Femur (tissue), 1 donor: ENCODE measurements at places on chromosomes 11 and 22.

DNA sequence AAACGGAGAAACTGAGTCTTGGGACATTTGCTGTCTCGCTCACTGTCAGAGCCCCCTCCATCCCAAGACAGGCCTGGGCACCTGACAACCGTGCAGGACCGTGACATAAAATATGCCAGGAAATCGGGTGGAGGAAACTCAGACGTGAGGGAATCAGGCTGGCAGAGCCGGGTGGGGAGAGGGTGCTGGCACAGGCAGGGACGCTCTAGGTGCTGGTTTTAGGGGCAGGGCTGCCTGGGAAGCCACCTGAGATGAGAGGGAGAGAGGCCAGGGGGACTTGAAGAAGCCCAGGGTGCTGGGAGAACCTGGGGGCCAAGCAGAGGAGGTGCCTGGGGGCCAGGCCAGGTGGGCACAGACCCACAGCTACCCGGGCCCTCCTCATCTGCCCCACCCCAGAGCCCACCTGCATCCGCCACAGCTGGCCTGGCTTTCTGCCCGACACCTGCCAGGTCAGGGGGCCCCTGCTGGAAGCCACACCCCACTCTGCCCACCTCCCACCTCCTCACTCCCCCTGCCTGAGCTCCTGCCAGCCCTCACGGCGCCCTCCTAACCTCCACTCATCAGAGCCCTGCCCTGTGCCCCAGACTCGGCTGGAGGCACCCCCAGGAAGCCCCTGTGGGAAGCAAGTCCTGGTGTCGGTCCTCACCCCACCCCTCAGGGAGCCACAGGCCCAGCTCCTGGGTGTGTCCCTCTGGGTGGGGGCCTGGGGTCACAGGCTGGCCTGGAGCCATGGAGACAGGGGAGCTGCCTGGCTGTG lies 27.3 kb upstream of the MUC5AC start:
- no peak for DNase-seq

DNA sequence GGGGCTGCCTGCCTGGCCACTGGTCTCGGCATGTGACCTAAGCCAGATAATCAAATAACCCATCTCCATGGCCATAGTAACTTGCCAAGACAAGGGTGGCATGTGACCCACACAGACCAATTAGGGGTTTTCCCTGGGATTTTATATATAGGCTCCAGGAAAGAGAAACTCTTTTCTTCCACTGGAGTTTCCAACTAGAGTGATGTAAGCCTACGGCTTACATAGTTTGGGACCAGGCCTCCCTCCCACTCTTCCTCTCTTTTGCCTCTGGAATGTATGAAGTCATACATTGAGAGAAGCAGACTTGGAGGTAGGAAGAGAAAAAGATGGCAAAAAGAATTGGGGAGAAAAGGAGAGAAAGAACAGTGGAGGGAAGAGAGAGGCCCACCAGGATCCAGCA lies 84.6 kb upstream of the LDLRAD3 start:
- no peak for DNase-seq

DNA sequence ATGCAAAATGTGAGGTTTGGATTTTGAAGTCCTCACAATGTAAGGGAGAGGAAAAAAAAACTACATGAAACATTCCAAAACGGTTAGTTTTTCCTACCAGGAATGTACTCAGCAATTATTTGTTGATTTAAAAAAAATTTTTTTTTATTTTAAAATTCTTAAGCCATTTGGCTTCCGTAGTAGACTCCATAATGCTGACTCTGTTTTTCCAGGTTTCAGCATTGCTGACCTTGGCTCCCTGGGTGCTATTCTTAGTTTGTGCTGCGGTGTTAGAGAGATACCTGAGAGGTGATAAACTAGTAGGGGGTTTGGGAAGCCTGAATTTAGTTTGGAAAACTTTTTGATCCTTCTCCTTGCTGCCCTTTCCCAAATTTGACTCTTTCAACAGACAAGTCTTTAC lies 10.6 kb downstream of the STT3A start:
- no peak for DNase-seq

GRCh38 chr11:35352077-35352888 lies 67.1 kb downstream of the SLC1A2 start:
- DNase-seq = no peak

GRCh38 chr11:12968101-12968500 lies 41.0 kb upstream of the RASSF10 start:
- no peak for DNase-seq

DNA sequence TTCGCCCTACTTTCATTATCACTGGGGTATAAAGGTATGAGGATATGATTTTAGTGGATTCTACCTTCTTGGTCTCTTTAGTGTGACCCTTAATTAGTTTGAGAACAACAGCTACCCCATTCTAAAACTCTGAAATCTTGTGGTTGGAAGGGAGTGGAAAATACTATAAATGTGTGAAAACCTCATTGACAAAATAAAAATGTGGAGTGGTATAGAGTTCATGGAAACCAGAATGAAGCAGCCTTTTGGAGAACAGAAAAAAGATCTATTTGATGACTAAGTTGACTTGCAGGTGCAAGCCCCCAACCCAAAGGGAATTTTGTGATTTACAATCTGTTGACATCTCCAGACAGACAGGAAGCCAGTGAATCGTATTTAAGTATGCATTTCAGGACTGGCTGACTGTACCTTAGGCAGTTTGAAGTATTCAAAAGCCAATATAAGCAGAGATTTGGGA lies 75.8 kb downstream of the GAS2 start:
- peak; percentile 56 for DNase-seq

GRCh38 chr11:69721745-69722144 lies 17.9 kb upstream of the FGF19 start:
- DNase-seq = no peak

- DNase-seq = no peak
Measured at GRCh38 chr11:96393753-96394348, 4.0 kb downstream of the JRKL start.

- no peak for DNase-seq
Measured at GRCh38 chr22:36319595-36320497, 66.9 kb downstream of the APOL1 start.

DNA sequence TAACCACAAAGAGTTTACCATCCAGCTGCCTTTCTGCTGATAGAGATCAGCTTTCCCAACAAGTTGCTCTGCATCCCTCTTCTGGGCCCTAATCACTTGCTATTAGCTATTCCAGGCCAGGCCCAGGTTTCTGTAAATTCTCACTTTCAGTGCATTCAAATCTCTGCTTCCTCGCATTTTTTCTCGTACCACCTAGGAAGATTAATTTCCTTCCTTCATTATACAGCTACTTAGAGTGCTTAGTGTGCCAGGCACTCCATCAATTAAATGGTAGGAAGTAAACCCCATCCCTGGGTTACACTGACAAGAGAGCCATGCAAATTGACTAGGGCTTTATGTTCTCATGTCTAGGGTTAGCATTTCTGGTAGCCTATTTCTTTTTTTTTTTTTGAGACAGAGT lies 9.7 kb downstream of the SIAE start:
- no peak for DNase-seq

- DNase-seq = no peak
Measured at GRCh38 chr11:14318581-14318981, 40.4 kb downstream of the RRAS2 start.

GRCh38 chr11:65648997-65649493 lies 11.1 kb downstream of the SIPA1 start:
- no peak for DNase-seq

GRCh38 chr11:11253497-11253896 lies 99.6 kb downstream of the CSNK2A3 start:
- DNase-seq = no peak

- no peak for DNase-seq
Measured at GRCh38 chr11:30921811-30922210, 335.7 kb upstream of the MPPED2 start.

DNA sequence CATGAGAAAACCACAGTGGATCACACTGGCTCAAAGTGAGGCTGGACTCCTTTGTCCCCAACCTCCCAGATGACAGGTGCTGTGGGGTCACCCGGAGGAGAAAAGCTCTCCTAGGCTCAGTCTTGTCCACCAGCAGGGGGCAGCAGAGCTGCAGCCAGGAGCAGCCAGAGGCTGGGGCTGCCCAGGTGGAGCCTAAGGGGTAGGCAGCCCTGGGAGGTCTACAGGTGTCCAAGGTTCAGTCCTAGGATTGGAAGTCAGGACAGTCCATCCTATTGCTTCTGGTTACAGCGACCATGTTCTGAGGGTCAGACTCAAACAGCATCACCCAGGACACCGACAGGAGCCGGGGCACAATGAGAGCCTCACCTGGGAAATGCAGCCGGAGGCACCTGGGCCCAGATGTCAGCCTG lies 77.6 kb upstream of the IGLL5 start:
- peak; percentile 55 for DNase-seq

DNA sequence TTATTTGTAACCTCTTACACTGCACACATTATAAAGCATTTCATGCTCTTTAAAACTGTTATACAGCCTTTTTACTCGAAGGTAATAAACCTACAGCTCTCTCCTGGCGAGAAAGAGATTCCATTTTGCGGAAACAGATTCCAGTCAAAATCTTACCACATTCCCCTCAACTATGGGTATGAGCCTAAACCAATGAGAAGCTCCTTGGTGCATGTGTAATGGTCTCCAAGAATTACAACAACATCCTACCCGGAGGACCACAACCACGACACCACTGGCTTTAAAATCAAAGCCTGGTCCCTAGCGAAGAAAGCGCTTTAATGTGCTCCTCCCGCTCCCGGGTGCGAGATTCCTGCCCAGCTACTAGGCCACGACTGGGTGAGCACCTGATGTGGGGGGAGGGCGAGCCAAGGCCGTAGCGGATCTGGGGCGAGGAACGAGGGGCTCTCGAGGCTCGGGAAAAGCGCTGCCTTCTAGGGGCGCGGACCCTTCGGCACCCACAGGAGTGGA lies 821 bp downstream of the CELF1 start:
- DNase-seq = peak; percentile 38

- DNase-seq = peak; percentile 87
Measured at GRCh38 chr22:19880786-19881569, 26.3 kb upstream of the GNB1L start.

DNA sequence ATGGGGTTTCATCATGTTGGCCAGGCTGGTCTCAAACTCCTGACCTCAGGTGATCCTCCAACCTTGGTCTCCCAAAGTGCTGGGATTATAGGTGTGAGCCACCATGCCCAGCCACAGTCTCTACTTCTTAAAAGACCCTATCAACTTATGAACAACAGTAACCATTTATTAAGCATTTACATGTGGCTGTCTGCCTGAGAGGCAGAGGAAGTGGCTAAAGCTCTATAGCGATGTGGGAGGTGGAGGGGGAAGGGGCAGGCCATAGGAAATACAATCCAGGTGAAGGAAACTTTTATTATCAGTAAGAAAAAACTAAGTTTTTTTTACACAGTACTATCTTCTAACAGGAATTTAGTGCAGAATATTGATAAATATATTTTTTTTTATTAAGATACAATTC lies 87.8 kb upstream of the PHOX2A start:
- DNase-seq = no peak

- DNase-seq = no peak
Measured at GRCh38 chr11:59222464-59223060, 9.8 kb upstream of the MPEG1 start.

DNA sequence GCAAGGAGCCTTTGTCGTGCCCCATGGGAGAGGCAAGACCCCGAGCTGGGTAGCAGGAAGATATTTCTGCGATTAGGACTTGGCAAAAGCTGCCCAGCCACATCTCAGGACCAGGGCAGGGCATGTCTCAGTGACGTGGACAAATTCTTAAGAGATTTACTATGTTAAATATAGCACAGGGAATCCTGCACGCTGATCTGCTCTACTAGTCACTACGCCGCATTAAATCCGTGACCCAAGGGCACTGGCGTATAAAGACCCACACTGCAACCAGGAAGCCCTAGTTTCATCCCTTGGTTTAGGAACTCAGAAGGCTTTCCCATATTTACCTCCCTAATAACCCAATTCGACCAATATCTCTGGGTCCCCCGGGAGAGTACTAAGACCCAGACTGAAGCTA lies 35.1 kb downstream of the AP1B1 start:
- DNase-seq = no peak

GRCh38 chr11:72189455-72190250 lies 2.3 kb upstream of the FOLR1 start:
- DNase-seq = peak; percentile 70

GRCh38 chr22:46848197-46848596 lies 85.7 kb downstream of the TBC1D22A start:
- no peak for DNase-seq

- no peak for DNase-seq
Measured at GRCh38 chr11:11592146-11592684, 29.6 kb downstream of the GALNT18 start.

DNA sequence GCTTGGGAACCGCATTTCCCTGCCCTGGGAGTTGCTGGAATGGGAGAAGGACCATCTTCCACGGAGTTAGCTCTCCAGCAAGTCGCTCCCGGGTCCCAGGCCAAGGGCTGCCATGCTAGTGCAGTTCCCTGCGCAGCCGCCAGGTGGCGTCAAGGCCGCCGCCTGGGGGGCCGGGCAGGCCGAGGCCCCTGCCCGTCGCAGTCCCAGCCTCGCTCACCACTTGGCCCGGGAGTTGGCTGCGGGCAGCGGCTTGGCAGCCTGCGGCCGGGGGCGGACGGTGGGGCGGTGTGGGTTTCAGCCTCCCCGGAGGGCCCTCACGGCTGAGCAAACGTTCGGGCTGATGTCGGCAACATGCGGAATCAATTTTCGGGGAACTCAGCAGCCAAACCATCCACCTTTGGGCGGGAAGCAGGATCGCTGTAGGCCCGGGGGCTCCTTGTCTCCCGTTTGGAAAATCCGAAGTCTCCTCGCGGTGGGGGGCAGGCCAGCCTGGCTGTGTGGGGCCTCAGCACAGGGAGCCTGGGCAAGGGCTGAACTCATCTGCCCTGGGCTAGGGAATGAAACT lies 415.1 kb downstream of the SOX6 start:
- peak; percentile 92 for DNase-seq

DNA sequence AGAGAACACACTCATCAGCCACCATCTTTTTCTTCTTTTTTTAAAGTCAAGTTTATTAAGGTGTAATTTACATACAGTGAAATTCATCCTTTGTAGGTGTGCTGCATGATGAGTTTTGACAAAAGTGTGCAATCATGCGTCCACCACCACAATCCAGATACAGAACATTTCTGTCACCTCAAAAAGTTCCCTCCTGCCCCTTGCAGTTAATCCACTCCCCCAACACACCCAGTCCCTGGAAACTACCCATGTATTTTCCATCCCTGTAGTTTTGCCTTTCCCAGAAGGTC lies 126.7 kb downstream of the HIPK3 start:
- DNase-seq = no peak

DNA sequence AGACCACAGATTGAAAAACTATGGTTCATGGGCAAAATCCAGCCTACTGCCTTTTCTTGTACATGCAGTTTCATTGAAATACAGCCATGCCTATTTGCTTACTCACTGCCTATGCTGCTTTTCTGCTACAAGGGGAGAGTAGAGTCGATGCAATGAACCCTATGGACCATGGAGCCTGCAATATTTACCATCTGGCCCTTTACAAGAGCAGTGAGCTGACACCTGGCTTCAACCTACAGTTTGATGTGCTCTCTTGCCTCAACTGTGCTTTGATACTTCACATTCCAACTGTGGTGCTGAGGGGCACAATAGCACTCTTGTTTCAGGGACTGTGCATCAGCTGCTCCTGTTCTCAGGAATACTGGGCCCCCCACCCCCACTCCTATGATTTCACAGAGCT lies 239.5 kb upstream of the SORL1-AS1 start:
- no peak for DNase-seq

GRCh38 chr11:10604340-10604748 lies 35.9 kb upstream of the LYVE1 start:
- peak; percentile 47 for DNase-seq

- DNase-seq = no peak
Measured at GRCh38 chr22:30490399-30490798, 15.1 kb downstream of the SEC14L4 start.
